ENCODE measurements at places on chromosomes 6 and 20.
A peak's percentile ranks its signal among the peaks of the same experiment; 100 is the strongest.

DNA sequence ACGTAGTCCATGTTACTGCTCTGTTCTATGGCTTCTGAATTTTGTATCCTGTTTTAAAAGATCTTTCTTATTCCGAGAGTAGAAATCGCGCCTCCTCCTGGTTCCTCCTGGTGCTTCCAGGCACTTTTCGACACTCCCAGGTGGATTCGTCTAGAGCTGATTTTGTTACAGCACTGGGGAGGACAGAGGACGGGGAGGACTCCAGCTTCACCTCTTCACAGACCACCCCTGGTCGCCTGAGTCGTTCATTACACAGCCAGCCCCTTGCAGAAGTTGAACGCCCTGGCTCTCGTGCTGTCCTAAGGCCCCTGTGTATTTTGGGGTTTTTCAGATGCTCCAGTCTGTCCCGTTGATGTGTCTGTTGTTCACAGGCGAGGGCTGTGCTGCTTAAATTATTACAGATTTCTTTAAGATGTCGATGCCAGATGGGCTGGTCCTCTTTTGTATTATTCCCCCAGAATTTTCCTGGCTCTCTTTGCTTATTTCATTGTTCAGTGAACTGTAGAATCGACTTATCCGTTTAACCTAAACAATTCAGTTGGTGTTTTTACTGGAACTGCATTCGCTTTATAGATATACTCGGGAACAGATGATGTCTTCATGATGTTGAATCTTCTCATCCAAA, 30.5 kb downstream of the COL20A1 start:
- ATAC-seq: no peak

- ATAC-seq: no peak
Measured at GRCh38 chr6:15285682-15286294, 39.9 kb downstream of the JARID2 start.

DNA sequence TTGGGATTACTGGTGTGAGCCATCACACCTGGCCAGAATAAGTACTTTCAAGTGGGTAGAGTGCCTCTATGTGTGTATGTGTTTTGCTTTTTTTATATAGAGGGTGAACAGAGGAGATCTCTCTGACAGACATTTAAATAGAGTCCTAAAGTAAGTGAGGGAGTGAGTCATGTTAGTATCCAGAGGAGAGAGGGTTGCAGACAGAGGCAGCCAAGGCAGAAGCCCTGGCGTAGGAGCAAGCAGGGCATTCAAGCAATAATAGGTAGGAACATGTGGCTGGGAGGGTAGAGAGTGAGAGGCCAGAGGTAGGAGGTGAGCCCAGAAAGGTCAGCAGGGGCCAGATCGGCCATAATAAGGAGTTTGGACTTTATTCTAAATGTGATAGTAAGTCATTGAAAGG, 48.9 kb downstream of the PHF20 start:
- ATAC-seq: peak; percentile 54

DNA sequence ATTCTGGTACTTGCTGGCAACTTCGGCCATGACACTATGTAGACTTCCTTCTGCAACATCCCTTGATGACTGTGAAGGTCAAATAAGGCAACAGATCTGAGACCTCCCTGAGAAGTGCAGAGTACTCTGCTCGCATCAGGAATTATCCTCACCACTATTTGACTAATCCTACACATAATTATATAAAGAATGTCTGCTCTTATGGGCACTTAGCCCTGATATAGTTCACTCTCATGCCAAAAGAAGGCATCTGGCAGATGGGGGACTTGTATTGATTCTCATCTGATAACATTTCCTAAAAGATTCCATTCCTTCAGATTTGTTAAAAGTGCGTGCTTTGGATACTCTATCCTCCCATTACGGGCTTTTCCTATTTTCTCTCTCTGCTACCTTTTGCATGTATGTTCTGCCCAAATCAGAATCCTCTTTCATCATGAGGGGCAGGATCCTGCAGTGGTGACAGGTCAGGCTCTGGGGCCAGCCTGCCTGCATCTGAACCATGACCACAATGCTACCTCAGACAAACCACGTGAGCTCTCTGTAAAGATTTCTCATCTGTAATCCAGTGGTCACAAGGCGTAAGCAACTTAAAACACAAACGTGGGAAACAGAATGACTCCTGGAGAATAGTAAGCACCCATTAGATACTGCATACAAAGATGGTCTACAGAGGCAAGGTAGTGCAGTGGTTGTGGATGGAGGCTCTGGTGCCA, 134.0 kb downstream of the GJA10 start:
- no peak for ATAC-seq

DNA sequence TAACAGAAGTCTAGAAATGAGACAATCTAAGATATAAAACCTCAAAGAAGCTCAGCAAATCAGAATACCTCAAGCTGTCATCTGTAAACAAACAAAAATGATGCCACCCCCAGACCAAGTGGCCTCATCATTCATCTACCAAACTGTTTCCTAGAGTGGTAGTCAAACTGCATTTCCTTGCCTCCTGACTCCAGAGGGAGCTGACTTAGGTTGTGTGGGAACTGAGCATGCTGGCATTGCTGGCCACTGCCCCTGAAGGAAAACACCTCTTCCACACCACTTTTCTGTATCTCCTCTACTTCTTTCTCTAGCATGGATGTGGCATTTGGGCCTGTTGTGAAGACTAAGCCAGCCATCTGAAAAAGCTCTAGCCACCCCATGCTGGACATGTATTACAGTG, 56.3 kb downstream of the ZHX3 start:
- ATAC-seq: no peak

DNA sequence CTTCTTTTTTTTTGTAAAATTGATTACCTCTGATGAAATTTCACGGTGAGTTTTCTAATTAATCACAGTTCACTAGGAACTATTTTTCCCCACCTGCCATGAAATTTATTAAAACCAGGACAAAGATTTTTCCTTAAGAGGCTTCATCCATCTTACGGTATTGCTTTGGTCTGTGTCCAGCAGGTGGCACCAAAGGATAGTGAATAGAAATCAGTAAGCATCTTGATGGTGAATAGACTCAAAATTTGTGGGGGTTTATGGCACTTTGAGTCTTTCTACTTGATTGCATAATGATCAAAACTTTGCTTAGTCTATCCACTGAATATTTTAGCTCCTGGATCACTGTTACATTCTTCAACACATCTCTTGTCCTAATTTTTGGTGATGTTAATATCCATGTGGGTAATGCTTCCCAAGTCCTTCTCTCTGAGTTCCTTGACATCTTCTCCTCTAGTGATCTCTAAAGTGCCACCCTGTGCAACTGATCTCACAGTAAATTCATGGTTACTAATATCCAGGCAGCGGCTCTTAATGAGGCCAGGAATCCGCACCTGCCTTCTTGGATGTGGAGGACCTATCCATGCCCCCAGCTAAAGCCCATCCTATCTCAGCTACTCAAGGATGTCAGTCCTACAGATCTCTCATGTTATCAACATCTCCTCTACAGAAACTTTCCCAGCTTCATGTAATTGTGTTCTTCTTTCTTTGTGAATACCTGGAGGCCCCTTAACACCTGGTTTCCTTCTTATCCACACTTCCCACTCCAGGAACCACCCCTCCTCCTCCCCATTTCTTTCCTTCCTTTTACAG, 54.5 kb downstream of the STMND1 start:
- ATAC-seq: peak; percentile 57

DNA sequence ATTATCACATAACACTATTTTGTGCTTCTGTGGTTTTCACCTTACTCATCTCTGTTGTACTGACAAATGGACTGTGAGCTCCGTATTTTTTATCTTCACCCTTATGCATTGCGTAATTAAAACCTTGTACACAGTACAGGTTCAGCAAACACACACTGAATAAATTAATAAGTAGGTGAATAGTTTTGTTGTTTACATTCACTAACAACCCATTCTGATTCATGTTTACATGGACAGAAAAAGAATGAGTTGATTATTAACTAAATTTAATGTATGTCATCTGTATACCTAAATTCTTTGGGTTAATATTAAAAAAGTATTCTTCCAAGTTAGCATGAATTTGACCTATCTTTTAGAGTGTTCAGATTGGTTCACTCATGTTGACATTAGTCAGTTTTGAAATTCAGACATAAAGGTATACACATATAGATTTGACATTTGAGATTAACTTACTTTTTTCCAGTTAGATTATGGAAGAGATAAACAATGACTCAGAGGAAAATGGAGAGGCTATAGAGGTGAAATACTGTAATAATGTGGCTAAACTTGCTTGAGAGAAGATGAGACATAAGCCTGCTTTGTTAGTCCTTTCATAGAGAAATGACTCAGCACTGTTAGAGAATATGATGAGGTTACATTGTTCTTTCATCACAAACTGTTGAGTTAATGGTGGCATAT, 541.7 kb upstream of the FLRT3 start:
- peak; percentile 99 for ATAC-seq

- ATAC-seq: no peak
Measured at GRCh38 chr20:61772828-61773631, 292.7 kb downstream of the TAF4 start.

DNA sequence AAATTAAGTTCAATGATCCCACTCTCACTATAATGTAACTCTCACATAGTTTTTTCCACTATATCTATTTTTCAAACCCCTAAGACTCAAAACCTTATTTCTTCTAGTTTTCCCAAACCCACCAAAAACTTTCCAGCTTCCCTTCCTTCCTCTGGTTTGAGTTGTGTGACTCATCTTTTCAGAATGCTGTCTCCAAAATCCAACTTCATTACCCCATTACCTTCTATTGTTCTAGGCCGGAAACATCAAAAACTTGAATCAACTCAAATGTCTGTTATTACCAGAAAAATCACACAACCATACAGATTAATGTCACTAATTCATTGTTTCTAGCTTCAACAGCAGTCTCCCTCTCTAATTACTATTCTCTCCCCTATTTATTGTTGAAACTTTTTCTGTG, 1090.3 kb downstream of the HACE1 start:
- ATAC-seq: no peak

DNA sequence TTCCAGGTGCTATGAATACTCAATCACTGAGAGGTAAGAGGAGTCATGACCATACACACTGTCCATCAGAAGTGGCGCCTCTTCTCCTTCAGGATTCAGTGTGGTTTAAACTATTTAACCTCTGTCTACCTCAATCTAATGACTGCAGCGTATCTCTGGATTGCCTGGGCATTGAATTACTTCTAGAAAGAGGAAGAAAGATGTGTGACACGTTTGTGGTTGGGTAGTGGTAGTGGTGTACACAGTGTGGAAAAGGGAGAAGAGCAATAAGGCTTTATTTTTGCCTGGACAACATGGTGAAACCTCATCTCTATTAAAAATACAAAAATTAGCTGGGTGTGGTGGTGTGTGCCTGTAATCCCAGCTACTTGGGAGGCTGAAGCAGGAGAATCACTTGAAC, 38.0 kb upstream of the ECHDC1 start:
- no peak for ATAC-seq

GRCh38 chr20:63274381-63275228, 2.0 kb downstream of the ARFGAP1 start:
- ATAC-seq: no peak

DNA sequence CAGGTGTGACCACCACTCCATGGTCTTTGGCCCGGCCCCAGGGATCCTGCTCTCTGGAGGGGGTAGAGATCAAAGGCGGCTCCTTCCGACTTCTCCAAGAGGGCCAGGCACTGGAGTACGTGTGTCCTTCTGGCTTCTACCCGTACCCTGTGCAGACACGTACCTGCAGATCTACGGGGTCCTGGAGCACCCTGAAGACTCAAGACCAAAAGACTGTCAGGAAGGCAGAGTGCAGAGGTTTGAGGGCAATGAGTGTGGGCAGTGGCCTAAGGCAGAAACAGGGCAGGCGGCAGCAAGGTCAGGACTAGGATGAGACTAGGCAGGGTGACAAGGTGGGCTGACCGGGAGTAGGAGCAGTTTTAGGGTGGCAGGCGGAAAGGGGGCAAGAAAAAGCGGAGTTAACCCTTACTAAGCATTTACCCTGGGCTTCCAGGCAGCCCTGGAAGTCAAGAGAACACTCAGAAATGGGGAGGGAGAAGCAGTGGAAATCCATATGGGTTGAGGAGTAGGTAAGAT, 533 bp downstream of the CFB start:
- no peak for ATAC-seq

DNA sequence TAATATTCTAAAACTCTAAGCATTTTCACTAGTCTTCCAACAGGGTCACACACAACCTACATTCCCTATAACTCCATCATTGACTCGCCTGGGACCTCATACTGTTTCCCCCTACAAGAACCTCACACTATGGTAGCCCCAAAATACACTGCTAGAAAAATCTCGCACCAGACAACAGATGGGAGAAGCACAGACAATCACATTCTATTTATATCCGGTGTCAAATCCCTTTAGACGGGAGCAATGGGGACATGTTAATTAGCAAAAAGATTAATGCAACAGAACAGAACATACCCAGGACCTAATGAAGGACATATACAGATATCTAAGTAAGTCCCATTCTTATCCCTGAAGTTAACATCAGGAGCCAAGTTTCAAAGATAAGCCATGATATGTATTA, 33.6 kb downstream of the TMX4 start:
- ATAC-seq: no peak

- no peak for ATAC-seq
Measured at GRCh38 chr6:107418118-107418517, 41.2 kb downstream of the PDSS2 start.

DNA sequence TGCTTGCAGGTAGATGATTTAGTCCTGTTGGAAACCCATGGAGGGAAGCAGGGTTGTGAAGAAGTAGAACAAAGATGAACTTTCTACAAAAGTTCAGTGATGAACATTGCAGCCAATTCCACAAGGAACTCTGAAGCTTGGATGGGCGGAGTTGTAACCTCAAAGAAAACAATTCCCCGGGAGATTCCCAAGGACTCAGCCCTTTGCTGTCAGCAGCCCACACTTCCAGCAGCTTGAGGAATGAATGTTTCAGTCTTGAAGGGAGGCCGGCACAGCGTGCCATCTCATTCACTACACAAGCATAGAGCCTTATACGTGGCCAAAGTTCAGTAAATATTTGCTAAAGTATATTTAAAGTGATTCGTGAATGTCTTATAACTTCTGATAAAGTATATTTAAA, 269.4 kb downstream of the NKAIN2 start:
- no peak for ATAC-seq

DNA sequence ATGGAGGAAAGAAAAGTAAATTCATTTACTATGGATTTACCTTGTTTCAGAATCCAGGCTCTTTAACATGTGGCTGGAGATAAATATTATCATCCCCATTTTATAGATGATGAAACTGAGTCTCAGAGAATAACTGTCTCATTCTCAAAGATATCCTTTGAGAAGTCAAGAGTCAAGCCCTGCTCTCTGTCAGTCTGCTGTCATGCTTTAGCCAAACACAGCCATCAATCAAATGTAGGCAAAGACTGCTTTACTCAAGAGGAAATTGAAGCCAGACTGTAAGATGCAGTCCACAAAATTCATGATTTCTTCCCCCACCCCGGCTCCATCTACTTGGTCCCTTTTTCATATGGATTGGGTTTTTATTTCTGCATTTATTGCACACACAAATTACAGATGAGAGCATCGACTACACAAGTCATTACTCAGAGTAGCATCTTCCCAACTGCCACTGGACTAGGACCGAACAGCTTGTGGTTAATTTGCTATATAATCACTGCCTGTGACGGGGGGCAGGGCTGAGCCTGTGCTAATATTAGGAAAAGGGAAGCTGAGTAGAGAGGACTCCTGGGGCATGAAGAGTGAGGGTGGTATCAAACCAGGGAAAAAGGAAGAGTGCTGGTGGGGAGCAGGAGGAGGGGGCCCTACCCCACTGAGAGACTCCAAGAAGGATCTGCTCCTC, 102.7 kb upstream of the TOP1 start:
- no peak for ATAC-seq

GRCh38 chr6:125451750-125452149, 150.0 kb upstream of the HDDC2 start:
- ATAC-seq: no peak
